ENCODE measurements at places on chromosomes 2 and 18.
A peak's percentile ranks its signal among the peaks of the same experiment; 100 is the strongest.

- DNase-seq = no peak
These were observed 81.9 kb upstream of the MAPRE2 start for GRCh38 chr18:34959211-34959829.

- DNase-seq = peak; percentile 47
These were observed 1.4 kb upstream of the HSBP1L1 start for GRCh38 chr18:79962835-79963657.

DNA sequence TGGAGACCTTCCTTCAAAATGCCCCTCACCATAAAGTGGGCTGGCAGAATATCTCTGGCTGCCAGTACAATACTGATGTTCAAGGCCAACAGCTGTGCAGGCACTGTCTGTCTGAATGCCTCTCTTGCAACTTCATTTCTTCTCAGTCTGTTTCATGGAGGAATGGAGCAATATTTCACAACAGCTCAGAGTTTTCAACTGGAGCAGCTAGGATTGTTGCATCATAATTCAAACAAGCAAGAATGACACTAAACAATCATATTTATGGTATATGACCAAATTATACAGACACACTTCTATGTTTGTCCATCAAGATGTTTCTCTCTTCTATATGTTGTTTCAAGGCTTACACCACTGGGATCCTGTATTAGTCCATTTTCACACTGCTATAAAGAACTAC lies 444.2 kb downstream of the LRATD1 start:
- no peak for DNase-seq

DNA sequence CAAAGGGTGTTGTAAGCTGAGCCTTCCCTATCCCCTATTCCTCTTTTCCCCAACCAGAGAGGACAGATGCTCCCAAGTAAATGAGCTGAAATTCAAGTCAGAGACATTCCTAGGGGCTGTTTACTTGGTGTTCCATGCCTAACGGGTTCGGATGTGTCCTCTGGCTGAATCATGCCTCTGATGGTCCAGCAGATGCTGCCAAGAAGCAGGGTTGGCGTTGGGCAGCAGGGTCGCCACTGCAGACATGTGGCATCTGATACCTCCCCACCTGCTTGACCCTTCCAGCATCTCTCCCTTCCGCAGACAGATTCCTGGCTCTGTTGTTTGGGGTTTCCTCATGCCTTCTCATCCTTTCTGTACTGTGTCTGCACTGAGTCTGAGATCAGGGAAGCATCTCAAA lies 108.3 kb downstream of the HNRNPLL start:
- no peak for DNase-seq

- DNase-seq = no peak
These were observed 32.0 kb downstream of the CTAGE1 start for GRCh38 chr18:22385718-22386117.

- DNase-seq = no peak
These were observed 68.2 kb downstream of the LRP2 start for GRCh38 chr2:169294001-169294675.

- DNase-seq = no peak
These were observed 20.6 kb upstream of the ATRAID start for GRCh38 chr2:27191070-27191829.

DNA sequence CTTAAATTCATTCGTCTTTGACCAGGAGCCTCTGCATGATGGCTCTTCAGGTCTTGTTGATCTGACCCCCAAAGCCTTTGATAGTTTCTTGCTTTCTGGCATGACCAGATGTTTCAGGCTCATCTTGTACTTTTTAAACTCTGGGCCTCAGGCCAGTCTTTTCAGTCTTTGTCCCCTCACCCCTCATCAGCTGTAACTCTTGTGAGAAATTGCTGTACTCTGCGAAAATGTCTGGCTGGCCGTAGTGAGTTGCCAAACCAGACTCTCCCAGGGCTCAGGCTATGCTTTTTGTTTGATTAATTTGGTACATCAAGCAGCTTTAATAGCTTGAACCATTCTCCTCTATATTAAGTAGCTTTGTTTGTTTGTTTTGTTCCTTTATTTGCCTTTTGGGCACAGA lies 75.9 kb downstream of the BABAM2 start:
- no peak for DNase-seq

DNA sequence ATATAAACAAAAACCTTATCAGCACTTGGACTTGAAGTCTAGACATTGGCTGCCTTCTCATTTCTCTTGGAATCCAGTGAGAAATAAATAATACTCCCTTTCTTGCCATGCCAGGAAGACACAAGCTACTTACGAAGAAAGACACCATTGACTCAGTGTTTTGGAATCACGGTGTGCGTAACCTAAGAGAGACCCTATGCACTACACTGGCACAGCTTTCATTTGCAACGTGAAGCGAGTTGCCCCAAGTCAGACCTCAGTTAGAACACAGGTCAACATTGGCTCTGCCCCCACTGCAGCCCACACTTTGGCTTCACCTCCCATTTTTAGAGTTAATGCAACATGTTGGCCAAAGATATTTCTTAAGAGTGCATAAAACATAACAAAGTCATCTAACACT lies 54.2 kb downstream of the PIEZO2 start:
- DNase-seq = no peak

DNA sequence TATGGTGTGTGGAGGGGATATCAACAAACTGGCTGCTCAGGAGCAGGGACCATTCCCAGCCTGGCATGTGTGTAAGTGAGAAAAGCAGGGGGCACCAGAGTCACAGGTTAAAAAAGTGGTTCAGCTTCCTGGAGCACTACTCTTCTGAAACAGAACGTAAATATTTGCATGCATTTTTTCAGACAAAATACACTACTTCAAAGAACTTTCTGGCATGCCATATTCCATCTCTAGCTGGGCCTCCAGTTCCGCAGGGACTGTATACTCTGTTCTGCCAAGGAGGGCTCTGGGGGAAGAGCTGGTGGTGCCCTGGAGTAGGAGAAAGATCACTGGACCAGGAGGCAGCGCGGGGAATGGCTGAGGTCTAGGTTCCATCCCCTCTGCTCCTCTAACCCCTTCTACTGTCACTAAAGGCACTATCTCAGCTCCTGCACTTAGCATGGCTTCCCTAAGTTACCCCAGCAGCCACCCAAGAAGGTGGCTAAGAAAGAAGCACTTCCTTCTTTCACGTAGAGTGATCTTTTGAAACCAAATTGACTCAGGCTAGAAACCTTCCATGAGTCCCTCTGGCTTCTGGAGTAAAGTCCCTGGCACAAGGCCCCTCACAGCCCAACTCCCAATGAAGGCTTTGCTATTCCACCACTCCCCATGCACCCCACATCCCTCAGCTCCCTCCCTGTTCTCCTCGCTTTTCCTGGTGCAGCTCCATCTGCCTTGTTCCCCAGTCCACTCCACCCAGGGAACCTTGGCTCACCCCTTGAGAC lies 57.6 kb upstream of the CABLES1 start:
- no peak for DNase-seq

DNA sequence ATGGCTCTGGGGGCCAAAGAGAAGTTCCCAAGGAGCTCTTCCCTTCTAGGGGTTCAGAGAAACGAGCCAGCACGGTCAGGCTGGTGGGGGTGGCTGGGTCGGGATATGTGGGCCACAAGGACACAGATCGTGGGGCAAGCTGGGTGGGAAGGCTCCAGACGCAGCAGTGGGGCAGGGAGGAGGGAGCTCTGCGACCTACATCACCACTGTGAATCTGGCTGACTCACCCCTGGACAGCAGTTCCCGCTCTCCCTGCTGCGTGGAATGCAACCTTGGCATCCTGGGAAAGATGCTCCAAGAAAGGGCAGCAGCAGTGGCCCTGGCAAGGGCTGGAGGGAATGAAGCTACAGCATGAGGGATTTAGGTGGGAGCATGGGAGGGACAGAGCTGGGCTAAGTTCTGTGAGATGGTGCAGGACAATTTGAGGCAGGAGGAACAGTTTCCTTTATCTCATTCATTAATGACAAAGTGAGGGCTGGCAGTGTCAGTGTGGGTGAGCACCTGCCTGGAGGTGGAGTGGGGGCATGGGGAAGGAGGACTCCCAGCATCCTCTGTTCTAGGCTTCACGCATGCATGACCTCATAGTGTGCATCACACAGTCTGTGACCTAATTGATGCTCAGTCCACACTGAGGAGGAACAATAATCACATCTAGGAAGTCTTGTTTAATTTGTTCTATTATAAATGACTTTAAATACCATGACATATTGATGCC lies 25.0 kb downstream of the CELF4 start:
- DNase-seq = no peak

DNA sequence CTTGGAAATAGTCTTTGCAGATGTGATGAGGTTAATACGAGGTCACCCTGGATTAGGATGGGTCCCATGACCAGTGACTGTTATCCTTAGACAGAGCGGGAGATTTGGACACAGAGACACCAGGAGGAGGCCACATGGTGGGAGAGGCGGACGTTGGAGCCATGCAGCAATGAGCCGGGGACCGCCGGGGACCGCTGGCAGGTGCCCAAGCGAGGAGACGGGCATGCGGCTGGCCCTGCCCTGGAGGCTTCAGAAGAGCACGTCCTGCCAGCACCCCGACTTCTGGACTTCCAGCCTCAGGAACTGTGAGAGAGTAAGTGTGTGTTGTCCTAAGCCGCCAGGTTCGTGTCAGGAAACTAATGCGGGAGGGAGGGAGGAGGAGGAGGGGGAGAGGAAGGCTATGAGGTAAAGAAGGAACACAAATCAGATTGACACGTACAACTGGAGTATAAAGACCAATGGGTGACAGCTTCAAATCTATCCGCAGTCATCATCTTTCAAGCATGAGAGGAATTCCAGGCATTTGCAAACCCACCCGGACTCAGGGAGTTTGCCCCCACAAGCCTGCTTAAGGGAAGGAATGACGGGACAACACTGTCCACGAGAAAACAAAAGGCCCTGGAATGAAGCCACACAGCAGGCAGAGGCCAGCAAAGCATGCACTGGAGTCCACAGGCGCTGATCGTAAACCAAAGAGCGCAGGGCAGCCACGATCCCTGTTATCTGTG lies 11.6 kb upstream of the BOK start:
- DNase-seq = no peak

DNA sequence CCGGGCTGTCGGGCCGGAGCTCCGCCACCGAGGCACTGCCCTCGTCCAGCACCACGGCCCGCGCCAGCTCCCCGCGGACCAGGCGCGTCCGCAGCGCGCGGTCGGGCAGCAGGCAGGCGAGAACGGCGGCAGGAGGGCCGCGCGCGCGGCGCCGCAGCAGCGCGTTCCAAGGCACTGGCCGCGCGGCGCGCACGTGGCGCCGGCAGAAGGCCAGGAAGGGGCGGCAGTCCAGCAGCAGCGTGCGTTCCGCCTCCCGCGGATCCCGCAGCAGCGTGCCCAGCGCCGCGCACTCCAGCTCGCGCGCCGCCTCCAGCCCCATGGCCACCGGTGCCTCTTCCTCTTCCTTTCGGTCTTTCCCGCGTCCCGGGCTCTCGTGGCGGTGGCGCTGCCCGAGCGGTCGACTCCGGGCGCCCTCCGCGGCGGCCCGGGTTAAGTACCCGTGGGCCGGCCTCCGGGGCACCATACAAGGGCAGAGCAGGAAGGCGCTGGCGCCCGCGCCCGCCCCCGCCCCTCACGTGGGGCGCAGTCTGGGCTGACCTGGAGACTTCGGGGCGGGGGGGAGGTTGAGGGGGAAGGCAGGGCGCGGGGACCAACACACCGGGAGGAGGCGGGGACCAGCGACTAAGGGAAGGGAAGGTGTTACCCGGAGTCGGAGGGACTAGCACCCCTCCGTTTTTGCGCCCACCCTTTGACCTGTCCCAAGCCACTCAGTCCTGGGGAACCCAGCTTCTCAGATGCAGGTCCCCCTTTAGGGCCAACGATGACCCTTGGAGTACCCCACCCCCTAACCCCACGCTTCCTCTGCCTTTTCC lies at the start of gene DUSP2:
DUSP2 (minus strand) TSS at position 405 of the 812 bp plus-strand sequence; CDS start at position 319, 86 bp downstream.
- peak; percentile 87 for DNase-seq

DNA sequence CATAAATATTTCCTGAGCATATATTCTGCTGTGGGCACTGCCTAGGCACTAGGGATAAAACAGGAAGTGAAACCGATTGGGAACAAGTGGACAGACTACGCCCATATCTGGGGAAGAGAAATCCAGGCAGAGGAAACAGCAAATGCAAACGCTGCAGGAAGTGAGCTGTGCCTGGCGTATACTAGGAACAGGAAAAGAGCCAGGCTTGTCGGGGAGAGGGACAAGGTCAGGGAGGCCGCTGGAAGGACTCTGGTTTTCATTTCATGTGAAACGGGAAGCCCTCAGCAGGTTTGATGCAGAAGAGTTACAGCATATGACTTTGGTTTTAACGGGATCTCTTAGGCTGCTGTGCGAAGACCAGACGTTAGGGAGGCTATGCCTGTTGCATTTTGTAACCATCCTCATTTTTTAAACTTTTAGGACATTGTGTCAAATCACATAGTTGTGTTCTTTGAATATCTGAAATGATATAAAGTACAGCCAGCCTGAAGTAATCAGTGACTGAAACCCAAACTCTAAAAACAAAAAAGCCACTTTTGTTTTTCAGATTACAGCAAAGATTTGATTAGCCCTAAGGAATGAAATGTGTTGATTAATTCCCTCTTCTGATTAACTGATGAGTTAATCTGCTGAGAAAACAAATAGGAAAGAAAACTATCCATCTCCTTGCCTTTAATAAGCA lies 110.2 kb upstream of the PIEZO2 start:
- DNase-seq = no peak

- no peak for DNase-seq
These were observed 19.2 kb downstream of the FARP2 start for GRCh38 chr2:241375300-241375699.

DNA sequence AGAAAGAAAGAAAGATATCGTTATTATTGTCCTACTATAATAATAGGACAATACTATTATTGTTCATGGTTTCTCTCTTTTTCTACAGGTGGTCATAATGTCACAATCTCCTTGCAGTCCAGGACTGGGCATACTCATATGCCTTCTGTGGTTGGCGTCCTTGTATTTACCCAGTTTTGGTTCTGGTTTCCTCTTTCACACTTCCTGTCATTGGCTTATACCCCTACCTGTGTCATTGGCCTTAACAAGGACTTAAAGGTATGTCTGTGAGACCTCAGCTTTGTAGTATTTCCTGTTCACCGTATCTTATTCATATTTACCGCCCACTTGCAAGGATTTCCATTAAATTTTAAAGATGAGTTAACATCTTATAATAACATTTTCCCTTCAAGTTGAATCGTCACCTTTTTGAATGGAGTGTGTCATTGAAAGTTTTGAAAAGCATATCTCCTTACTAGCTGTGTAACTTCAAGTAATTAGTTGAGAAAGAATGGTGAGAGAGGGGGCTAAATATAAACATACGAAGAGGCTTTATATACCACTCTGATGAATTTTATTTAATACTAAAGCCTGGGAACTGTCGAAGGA lies 36.5 kb upstream of the HTR2B start:
- DNase-seq = no peak

DNA sequence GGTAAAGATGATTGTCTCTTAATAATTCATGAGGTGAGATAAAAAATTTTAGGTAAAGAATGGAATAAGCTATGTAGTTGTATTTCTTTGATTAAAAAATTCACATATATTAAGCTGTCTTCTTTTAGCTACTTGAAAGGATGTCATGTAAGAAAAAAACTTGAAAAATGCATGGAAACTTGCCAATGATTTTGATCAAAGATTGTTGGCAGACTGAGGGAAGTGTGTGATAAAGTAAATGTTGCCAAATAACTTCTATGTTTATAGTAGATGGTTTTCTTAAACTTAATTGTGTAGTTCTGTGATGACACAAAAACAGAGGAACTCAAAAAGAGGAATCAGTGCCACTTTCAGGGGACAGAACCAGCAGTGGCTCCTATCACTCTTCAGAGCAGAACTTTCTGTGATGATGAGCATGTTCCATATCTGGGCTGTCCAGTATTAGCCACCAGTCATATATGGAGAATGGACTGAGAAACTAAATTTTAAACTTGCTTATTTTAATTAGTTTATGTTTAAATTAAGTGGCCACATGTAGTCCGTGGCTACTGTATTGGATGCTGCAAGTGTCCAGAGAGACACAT lies 51.9 kb upstream of the SLC38A11 start:
- no peak for DNase-seq

- no peak for DNase-seq
These were observed 27.6 kb upstream of the GTF2A1L start for GRCh38 chr2:48590017-48590416.

Data from stimulated activated CD4-positive, alpha-beta T cell treated with anti-CD3 and anti-CD28 coated beads, Interleukin-2, amount 100 ng/mL, for 48 hours (primary cell).